Transverse colon (tissue), 4 donors: ENCODE measurements at places on chromosomes 7 and 10. TPM values are rescaled to one million over a fixed set of nuclear protein-coding genes. Genes with fewer than 3 reads are reported as not detected.

Gene ZNF425
- total RNA-seq = 1.4 TPM

Gene FAM237B
- not detected for total RNA-seq

Gene C10orf67
- not detected for total RNA-seq

Gene CFAP46
- not detected for total RNA-seq

Gene STEAP2
- total RNA-seq = 22.4 TPM

Gene SPOCK2
- total RNA-seq = 6.8 TPM

Gene SPDYE5
- total RNA-seq = not detected

Gene CYP2C9
- 12.4 TPM for total RNA-seq

Gene PURB
- 26.2 TPM for total RNA-seq

Gene HOXA3
- 14.1 TPM for total RNA-seq

Gene CRCP
- 43.3 TPM for total RNA-seq

Gene ZNF804B
- total RNA-seq = not detected

Gene NKX1-2
- not detected for total RNA-seq

Gene TET1
- total RNA-seq = 3.3 TPM

Gene PI4K2A
- total RNA-seq = 13.2 TPM

Gene CALHM1
- total RNA-seq = not detected

Gene GALNT17
- total RNA-seq = 6.4 TPM

Gene UPK3BL2
- 7.8 TPM for total RNA-seq

Gene RASSF4
- total RNA-seq = 27.5 TPM

Gene LIPJ
- not detected for total RNA-seq

Gene DYDC2
- total RNA-seq = not detected

Gene MYOF
- total RNA-seq = 57.2 TPM

Gene FRG2B
- not detected for total RNA-seq

Gene PTPRZ1
- 0.37 TPM for total RNA-seq

Gene TRIM50
- total RNA-seq = not detected

Gene DLX5
- not detected for total RNA-seq

Gene ITIH5
- total RNA-seq = 14.6 TPM

Gene LRRC18
- total RNA-seq = not detected

Gene VWC2
- 0.27 TPM for total RNA-seq

Gene NUTM2B
- total RNA-seq = 6.8 TPM

Gene GRM3
- total RNA-seq = not detected

Gene HOGA1
- total RNA-seq = not detected

Gene CCL24
- 1.8 TPM for total RNA-seq

Gene HUS1
- 74.8 TPM for total RNA-seq
